ENCODE measurements at places on chromosomes 12 and 14.

- DNase-seq, result no peak
These were observed 127.2 kb upstream of the LHX5 start for GRCh38 chr12:113598815-113599406.

GRCh38 chr12:42524716-42525115, 64.8 kb downstream of the PRICKLE1 start:
- no peak for DNase-seq

GRCh38 chr14:106039400-106039799, 513.0 kb downstream of the TMEM121 start:
- no peak for DNase-seq

DNA sequence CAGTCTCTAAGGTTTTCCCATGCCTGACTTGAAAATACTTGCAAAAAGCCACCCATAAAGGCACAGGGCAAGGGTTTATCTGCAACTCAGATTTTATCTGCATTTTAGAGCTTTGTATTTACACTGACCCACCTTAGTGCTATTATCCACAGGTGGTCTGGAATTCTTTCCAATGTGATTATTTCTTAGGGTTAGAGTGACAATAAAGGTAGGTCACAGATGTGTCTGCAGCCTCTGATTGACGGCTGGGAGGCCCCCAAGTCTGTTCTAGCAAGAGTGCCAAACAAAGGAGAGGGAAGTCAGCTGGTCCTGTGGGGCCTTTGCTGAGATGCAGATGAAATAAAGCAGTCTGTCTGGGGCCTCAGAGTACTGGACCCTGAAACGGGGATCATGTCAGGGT, 64.0 kb downstream of the FRMD6 start:
- DNase-seq, result no peak

GRCh38 chr14:35986219-35986573, 160.1 kb downstream of the BRMS1L start:
- no peak for DNase-seq

DNA sequence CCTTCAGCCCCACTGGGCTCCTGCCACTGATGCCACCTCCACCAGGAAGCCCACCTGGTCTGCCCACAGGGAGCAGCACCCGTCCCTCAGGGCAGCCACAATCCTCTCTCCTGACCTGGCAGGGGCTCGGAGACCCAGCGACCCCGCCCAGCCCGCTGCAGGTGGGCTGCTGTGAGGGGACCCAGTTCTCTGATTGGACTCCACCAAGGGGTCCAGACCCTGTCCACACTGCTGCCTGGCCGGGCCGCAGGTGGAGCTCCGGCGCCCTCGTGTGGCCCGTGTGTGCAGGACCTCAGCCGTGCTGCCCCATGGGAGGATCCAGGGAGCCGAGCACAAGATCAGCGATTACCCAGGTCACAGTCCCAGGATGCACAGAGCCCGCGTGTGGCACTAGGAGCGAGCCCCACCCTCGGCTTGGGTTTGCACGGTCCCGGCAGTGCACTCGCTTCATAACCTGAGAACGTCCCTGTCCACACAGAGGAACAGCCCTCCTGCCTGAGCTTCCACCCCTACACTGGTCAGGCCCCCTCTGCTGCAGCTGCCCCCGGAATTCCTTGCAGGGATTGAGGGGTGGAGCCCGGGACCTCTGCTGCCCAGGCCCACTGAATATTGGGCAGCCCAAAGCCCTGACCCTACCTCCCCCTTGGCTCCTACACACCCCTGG, 35.4 kb upstream of the TMEM179 start:
- DNase-seq, result peak; percentile 92

DNA sequence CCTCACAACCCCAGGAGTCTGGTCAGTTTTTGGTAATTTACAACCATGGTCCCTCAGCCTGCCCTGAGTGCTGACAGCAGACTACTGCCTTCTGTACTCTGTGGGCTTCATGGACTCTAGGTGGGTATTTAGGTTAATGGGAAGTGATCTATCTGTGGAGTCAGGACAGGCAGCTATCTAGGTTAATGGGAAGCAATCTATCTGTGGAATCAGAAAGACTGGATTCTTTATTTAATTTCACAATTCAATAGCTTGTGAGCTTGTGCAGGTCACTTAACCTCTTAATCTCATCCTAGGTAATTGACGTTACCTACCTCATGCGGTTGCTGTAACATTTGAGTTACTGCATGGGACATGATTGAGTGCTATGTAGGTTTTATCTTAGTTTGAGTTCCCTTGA, 777.5 kb downstream of the NRXN3 start:
- no peak for DNase-seq

DNA sequence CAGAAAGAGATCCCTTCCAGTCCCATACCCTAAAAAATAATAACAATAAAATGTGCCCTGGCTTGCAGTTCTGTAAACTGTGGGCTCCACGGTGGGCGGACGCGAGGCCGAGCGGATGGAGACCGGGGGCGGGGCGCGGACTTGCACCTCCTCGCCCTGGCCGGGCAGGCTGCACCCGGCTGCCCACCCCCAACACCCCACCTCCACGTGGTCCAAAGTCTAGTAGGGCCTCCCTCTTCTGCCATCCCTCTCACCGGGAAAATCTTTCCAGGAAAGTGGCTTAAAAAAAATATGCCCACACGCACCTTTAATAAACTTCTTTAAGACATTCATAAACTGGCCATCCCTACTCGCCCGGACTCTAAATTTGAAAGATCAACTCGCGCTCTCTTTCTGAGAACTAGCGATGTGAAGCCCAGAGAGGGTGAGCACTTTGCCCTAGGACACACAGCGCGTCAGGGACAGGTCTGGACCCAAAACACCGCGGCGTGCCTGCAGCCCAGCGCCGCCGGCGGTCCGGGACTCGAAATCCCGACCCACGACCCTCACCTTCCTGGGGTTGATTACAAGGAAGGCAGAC, 1.9 kb upstream of the BCL11B start:
- DNase-seq, result no peak

DNA sequence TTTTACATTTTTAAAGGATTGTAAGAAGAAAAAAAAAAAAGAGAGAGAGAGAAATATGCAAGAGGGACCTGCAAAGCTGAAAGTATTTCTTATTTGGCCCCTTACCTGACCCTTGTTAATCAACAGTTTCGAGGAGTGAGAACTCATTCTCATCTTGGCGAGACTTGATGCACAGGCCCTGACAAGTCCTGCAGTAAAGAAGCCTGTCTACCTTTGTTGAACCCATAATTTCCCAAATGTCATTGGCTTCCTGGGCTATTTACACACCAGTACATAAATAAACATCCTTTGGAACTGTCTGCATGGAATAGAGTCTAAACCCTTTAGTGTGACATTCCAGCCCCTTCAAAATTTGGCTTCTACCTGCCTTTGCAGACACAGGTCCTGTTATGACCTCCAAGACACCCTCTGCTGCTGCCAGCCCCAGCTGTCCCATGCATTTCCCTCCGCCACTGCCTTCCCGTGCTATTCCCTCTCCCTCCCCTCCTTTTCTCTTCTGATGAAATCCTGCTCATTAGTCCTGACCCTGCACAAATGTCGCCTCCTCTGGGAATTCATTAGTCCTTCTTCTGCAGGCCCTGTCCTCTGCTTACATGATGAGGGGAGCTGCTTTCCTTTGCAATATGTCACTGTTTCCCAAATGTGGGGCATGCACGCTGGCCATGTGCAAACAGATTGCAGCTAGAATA, 35.1 kb downstream of the MYL2 start:
- no peak for DNase-seq

DNA sequence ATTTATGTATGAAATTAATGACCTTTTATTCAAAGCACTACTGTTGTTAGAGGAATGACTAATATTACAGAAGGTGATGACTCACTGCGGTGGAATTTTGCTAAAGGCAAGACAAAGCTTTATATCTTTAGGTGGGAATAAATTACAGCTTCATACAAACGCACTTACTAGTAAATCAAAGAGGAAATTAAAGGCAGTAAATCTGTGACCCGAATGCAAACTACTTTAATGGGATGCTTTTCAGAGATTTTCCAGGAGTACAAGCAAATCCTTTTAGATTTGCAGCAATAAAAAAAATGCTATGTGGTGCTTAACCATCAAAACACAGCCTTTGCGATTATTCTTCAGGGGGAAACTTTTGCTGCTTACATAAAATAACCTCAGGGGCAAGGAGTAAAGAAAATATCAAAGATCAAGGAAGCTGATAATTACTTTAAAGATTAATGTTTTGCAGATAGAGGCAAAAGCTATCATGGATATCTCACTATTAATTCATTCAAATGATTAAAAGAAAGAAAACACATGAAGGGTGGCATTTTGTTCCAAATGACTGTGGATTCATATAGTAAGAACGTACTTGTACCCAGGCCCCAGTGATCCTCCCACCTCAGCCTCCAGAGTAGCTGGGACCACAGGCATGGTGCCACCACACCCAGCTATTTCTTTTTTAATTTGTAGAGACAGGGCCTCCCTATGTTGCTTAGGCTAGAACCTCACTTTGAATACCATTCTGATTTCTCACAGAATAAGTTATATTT, 98.9 kb downstream of the DENND5B start:
- DNase-seq, result no peak

GRCh38 chr12:104155711-104156555, 17.9 kb upstream of the NFYB start:
- no peak for DNase-seq

GRCh38 chr12:83145325-83145840, 458.7 kb downstream of the TMTC2 start:
- no peak for DNase-seq

GRCh38 chr12:4273652-4274395, at the start of gene CCND2:
Gene CCND2, plus strand, starts transcription at chr12:4273762. Its CDS starts 279 bp downstream, at chr12:4274041.
- DNase-seq, result peak; percentile 92

DNA sequence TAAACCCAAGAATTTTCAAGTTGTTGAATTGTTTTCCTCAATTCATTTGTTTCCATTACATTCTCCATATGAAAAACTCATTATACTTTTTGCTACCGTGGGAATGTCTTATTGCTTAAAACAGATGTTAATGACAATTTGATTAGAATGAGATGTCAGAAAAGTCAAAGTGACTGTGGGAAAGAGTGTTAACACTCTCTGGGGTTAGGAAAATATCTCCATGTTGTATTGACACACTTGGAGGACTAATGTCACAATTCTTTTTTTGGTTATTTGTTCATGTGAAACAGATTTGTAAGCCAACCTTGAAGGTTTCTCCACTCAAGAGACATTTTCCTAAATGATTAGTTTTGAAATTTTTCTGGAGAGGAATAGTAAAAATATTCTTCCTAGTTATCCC, 47.2 kb upstream of the CMAS start:
- no peak for DNase-seq

GRCh38 chr12:1972856-1973317, 31.4 kb downstream of the DCP1B start:
- DNase-seq, result no peak

- DNase-seq, result no peak
These were observed 43.9 kb downstream of the EGLN3 start for GRCh38 chr14:33906968-33907367.

DNA sequence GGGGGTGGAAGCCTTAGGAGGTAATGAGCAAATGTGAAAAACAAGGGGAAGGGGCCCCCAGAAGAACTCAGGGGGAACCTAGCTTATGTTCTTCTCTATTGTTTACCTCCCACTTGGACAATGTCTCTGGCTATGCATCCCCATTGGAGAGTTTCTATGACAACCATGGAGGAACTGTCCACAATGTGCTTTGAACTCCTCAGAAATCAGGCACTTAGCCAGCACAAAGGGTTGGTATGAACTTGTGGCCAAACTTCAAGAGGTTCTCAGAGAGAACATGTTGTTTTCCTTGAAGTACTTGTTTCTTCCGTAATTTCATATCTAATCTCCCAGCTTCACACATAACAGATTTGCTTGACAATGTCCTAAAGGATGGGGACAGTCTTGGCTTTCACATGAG, 202.8 kb upstream of the PELI2 start:
- DNase-seq, result no peak

GRCh38 chr12:26177283-26177682, 18.1 kb upstream of the SSPN start:
- DNase-seq, result no peak

GRCh38 chr12:114670291-114670980, 13.5 kb downstream of the TBX3 start:
- no peak for DNase-seq

DNA sequence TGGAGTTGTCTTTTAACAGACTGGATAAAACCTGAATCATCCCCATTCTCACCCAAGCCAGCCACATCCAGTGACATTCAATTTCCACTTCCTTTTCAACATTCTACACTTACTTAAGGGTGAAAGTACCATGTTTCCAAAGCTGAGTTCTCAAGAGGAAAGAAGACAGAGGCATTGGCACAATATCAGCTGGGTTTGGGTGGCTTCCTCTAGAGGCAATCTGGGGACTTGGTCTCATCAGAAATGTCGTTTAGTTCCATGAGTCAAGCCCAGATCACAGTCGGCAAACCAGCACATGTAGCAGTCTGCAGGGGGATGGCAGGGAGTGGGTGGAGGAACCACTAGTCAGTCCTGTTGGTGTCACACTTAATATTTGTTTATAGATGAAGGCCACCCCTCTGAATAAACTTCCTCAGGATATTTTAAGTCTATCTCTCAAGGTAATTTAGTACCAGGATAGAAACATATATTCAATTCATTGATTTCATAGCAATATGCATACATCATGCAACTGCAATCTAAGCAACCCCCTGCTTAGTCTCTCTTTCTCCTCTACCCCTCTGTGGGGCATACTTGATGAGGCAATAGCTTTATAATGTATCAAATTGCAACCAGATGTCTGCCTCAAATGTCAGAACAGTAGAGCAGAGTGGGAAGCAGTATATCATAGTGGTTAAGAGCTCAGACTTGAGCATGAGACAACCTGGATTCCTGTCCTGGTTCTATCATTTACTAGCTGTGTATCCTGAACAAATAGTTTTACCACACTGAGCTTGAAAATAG, 3.0 kb downstream of the SRRM4 start:
- no peak for DNase-seq

DNA sequence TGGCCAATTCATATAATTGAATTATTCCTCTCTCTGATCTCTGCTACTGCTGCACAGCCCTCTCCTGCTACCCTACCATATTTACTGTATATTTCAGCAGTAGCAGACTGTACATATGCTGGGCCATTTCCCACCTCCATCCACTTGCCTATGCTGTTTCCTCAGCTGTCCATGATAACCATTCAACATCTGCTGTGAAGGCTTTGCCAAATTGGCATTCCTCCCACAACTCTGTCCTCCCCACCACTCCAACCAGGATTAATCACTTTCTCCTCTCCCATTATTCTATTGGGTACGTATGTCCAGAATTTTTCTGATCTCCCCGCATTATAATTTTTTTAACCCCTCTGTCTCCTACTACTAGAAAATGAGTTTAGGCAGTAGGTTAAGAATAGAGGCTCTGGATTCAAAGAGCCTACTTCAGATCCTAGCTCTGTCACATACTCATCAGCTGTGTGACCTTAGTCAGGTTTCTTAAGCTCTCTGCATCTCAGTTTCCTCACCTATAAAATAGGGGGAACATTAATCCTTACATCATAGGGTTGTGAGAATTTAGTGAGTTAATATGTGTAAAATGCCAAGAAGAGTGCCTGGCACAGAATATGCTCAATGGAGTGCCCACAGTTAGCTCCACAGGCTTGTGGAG, 123.3 kb downstream of the KICS2 start:
- no peak for DNase-seq

- no peak for DNase-seq
These were observed 451.8 kb downstream of the ATP23 start for GRCh38 chr12:58393152-58393551.

GRCh38 chr14:36009643-36010042, 166.9 kb downstream of the PTCSC3 start:
- no peak for DNase-seq

GRCh38 chr14:32205984-32206383, 2.9 kb upstream of the RNU6-8 start:
- no peak for DNase-seq

GRCh38 chr12:71536279-71536938, 96.8 kb downstream of the LGR5 start:
- no peak for DNase-seq

- DNase-seq, result no peak
These were observed 6.8 kb downstream of the KRT74 start for GRCh38 chr12:52566847-52567291.

GRCh38 chr14:34931206-34931605, 51.6 kb upstream of the SRP54 start:
- DNase-seq, result no peak

Data from 8988T (cell line).